ENCODE measurements at places on chromosomes 7 and 10.

DNA sequence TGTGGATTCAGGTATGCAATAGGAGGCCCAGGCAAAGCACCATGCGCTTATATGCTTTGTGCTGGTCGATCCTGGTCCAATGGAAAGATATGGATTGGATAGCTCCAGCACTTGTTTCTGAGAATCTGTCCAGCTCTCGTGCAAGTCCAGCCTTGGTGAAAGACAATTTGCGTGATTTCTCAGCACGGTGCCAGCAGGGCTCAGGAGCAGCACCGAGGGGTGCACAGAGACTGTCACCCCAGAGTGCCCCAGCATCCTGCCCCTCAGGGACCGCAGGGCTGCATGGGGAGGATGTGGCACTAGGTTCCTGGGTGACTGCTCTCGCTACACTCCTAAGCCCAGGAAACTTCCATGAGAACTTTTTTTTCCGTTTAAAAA is 225.2 kb downstream of the WDR37 start:
- DNase-seq: no peak

GRCh38 chr10:50853557-50853956 is 31.9 kb downstream of the A1CF start:
- no peak for DNase-seq

DNA sequence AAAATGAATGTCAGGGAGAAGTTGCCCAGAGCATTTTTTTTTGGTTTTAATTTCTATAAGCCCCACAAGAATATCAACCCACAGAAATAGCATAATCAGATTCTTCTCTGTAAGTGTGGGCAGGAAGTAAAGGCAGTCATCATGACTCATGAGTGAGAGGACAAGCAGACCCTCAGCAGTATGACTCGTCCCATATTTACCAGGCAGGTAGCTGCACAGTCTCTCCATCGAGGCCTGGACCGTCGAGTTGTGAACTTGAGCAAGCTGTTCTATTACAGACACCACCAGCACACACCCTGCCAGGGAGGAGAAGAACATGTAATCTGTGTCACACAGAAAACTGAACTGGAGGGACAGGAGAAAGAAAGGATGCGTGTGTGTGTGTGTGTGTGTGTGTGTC is 37.8 kb downstream of the AOAH start:
- DNase-seq: no peak

DNA sequence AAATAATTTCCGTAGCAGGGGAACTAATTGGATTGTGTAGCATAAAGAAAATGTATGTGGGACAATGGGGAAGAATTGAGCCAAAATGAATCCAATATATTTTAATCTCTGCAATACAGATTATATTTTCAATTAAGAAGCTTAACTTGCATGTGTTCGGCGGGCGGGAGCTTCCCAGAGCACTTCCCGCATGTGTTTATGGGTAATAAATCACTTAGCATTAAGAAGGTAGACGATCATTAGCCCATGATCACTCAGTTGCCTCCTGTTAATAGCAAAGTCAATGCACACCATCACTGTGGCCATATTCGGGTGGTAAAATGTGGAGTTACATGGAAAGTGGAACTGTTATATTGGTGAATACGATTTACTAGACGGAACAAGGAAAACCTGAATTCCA is 122.9 kb upstream of the INSYN2A start:
- DNase-seq: no peak

DNA sequence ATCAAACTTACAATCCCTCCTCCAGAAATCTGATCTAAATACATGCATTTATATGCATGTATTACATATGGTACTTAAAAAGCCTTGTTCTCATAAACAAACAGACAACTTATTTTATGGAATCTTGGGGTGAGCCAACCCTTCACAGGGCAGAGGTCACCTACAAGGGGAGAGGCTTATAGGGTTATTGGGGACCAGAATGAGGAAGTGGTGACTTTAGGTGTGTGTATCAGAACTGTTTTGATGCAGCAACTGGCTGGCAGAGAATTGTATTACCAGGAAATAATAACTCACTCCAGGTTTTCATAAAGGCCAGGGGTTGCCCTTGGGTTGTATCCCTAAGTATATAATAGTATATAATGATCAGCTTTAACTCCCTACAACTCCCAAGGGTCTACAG is 91.1 kb downstream of the SVIL start:
- DNase-seq: no peak

DNA sequence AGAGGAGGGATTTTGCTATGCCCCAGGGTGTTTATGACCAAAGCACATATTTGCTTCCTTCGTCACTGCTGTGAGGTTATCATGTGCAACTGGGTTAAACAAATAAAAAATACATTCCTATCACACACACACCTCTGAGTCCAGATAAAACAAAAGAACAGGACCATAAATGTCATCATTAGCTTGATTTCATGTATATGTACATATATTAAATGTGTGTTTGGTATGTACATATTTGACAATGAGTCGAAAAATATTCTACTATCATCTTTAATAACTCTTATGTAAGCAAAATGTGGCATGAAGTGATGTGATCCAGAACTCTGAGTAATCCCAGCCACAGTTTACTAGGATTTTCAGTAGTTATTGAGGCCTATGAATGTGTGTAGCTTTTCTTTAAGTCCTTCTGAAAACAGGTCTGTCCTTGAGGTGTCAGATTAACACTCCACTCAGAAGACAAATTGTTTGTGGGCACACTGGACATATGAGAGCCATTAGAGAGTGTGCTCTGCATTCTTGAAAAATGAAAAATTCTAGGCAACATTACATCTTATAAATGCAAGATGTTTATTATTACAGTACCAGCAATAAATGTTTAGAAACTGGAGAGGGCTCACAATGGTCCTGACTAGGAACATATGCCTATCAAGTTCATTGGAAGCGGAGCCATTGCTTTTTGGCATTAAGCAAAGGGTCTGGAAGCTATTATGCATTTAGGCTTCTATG is 335.1 kb upstream of the SEMA3A start:
- DNase-seq: no peak

GRCh38 chr10:5644930-5645329 is 21.5 kb downstream of the ASB13 start:
- peak; percentile 13 for DNase-seq

DNA sequence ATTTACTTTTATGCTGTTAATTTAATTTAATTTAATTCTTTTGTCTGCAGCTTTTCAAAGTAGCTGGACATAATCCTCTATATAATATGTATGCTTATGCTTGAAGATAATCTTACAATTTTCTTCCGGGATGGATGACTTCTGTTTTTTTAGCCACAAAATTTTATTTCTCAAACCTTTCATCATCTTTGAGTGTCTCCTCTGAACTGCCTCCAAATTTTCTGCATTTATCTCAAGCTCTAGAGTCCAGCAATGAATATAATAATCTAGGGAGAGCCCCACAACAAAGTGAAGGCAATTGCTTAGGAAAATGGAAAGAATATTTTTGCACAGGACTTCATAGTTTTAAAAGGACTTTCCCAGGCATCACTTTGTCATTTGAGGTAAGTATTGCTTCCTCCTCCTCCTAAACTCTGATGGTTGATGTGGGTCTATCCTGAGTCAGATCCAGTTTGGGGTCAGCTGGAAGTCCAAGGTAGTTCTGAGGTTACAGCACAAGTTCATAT is 53.7 kb upstream of the FAM3C start:
- no peak for DNase-seq

DNA sequence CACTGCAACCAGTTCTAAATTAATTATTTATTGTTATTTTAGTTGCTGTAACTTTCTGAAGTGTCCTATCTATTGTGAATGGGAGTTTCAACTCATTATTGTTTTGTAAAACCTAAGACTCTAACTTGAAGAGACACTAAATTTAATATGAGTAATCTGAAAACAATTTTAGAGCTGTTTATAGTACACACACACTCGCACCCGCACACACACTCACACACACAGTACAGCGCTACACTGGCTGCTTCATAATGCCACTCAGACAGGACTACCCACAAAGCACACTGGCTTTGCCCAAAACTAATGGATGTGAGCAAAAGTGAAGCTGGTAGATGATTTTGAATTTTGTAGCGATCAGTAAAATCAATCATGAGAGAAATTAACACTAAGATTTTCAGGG is 238.9 kb upstream of the ETV1 start:
- DNase-seq: no peak

DNA sequence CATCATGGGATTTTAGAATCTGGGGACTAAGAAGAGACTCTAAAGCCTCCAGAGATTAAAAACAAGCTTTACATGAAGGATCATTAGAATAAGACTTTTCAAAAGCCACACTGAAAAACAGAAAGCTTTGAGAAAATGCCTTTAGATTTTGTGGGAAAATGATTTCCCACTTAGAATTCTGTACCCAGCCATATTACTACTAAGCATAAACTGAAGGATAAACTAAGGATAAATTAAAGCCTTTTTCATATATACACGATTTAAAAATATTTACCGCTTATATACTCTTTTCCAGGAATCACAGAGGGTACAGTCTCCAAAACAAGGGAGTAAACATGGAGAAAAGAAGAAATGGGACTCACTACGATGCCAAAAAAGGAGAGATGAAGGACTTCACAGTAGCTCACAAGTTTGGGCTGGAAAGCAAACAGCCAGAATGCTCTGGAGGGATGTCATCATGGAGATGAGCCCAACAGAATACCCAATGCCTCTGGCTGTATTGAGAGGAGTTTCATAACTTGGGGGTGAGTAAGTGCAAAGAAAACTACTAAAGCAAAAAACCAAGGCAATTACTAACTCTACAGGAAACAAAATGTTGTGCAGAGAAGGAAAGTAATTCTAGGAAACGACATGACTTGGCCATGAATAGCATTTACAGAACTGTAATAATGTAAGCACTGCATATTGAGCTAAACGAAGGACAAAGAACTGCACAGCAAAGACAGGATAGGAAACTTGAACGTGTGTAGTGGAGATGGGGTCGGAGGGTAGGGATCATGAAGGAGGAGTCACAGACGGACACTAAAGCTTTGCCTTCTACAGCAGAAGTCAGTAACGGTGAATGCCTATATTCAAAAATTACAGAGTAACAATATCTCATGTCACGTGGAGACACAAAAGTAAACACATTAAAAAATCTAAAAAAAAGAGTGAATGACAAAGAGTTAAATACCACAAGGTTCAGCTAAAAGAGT is 61.4 kb upstream of the ASAH2 start:
- no peak for DNase-seq

DNA sequence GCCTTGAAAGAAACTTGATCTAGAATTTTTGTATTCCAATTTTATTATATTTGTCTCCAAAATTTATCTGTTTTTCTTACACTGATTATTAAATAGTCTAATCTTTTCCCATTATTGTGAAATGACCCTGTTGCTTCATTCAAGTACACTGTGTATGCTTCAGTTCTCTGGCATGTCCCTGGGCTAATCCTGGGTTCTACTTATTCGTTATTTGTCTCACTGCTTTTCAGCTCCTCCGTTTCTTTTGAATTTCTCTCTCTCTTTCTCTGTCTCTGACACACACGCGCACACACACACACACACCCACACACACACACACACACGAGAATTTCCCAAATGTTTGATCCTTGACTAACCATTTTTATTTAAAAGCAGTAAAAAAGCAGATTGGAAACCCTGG is 768.6 kb downstream of the NRG3 start:
- no peak for DNase-seq

DNA sequence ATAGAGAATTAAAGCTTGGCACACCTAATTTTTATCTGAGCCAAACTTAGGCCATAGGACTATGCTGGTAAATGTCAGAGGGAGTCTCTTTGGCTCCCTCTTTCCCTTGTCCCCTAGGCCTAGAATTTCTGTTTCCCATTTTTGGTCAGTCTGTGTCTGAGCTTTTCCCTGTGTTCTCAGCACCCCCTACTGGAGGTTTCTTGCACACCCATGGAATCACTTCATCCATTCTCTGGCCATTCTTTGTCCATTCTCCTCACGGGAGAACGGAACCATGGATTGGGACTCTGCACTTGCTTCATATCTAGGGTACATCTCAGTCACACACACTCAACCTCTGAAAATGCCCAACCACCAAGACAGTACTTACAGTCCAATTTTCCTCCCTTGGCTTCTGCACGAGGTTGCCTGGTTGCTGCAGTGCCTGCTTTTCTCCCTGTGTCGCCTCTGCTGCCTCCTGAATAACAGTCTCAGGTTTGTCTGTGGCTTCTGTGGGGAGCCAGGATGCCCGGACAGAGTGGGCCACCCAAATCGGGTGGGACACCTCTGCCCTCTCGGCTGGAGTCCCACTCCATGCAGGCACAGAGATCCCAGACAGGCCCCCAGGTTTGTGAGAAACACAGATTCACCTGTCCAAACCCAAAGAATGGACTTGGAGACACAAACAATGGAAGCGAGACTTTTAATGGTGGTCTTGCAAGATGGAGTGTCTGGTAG is 35.1 kb upstream of the DNAH11 start:
- peak; percentile 4 for DNase-seq

GRCh38 chr10:73717556-73717955 is 19.6 kb upstream of the AGAP5 start:
- DNase-seq: no peak

DNA sequence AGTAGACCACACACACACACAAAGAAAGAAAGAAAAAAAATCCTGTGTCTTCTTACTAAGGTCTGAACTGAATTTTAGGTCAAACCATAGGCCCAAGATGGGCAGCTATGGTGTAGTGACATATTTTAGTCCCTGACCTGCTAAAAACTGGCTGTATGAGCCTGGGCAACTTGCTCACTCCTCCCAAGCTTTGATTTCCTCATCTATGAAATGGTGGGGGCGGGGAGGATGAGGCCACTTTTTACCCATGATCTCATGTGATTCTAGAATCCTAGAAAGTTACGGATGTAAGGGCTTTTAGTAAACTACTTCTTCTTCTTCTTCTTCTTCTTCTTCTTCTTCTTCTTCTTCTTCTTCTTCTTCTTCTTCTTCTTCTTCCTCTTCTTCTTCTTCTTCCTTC is 6.1 kb upstream of the CCL24 start:
- DNase-seq: no peak

DNA sequence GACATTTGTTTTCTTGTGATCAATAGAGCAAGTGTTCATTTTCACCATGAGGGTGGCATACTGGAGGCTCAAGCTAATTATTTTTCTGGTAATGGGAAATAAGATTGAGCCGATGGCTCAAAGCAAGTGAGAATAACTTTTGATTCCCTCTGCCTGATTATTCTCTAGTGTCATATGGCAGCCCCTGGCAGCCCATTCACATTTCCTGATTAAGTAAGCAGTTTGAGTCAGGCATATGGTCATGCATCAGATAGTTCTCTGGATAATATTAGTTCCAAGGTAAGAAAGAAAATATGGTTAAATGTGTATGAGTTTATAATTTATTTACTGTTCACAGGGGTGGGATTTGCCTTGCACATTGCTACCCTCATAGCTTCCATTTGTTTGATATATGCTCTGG is 109.2 kb downstream of the DYNC1I1 start:
- DNase-seq: no peak

- DNase-seq: no peak
These were observed 44.4 kb upstream of the TOMM7 start for GRCh38 chr7:22867003-22867402.

Data from substantia nigra (tissue), 51 donors.